ENCODE measurements at places on chromosomes 7 and 10.

DNA sequence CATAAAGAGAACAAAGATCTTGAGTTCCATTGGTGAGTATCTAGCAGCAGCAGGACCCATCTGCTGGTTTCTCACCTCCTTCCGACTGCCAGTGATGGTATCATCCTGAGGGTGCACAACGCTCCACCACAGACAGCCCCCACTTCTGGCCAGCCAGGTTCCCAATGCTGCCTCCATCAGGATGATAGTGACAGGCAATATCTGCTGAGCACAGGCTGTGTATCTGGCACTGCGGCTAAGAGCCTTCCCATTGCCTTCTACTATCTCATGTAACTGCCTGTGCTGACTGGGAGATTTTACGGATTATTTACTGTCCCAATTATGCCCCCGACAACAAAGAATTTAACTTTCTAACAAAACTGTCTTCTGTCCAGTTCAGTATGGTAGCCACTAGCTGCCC, 352.4 kb upstream of the AOAH start:
- no peak for DNase-seq

DNA sequence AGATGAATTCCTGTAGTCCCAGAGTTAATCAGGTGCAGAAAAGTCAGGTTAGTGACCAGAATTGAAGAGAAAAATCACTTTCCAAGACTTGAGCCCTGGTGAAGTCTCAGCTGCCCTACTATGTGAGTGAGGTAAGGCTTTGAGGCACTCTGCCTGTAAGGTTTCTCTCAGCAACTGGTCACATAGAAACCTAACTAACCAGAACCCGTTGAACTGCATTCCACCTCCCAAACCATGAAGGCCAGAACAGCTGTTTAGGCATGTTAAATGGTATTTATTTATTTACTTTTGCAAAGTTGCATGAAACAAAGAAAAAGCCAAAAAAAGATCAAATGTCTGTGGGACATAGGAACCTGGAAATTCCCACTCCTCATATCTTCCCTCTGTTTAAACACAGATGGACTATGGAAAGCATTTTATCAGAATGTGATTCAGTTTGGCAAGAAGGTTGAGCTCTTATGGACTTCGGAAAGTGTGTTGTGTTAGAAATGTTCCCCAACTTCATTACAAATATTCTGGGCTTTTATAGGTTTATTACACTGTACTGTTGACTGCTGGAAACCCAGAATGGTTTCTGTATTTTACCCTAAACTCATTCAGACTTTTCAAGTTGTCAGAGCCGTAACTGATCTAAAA, 12.8 kb upstream of the GPR85 start:
- no peak for DNase-seq

DNA sequence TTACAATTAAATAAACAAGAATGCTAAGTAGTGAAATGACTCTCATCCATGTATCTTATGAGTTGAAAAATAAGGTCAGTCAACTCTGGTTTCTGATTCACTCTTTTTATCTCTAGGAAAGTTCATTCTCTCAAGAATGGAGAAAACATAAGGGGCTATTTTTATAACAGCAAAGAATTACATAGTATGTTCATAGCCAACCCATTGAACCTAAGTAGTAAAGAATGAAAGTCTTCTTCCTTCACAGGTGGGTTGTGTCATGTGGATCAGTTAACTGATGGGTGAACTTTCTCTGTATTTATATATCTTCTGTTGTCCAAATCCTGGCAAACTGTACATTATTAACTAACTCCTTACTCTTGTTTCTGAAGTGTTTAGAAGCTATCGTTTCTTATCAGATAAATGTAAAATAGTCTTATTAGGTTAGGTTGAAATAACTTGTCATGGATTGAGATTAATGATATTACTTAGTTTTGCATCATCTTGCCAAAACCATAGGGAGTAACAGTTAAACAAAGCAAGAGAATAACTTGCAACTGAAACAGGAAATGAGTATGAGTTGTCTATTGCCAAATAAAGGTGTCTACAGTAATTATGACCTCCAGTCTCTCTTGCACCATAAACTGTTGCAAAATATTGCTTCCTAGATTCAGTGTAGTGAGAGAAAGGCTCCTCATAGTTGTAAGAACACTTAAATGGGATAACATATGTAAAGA, 86.8 kb downstream of the ANKRD7 start:
- DNase-seq = peak; percentile 2

- DNase-seq = no peak
Measured at GRCh38 chr7:55019691-55020465, 1.1 kb downstream of the EGFR start.

Measured in fibroblast of skin of abdomen (primary cell).